ENCODE measurements at places on chromosomes 16 and 17. TPM values are rescaled to one million over a fixed set of nuclear protein-coding genes. Genes with fewer than 3 reads are reported as not detected.

The STH gene
- not detected for total RNA-seq

The MIEF2 gene
- 25.0 TPM for total RNA-seq

The RCVRN gene
- not detected for total RNA-seq

The GRAPL gene
- total RNA-seq: 2.1 TPM

The SHCBP1 gene
- 0.13 TPM for total RNA-seq

The VASN gene
- total RNA-seq: 7.1 TPM

The KRTAP4-4 gene
- not detected for total RNA-seq

The HOXB4 gene
- 3.5 TPM for total RNA-seq

The DDX52 gene
- 13.1 TPM for total RNA-seq

The RAD51C gene
- total RNA-seq: 22.4 TPM

The TEX19 gene
- not detected for total RNA-seq

The DLX3 gene
- not detected for total RNA-seq

The MYH11 gene
- 20,476 TPM for total RNA-seq

The KRT31 gene
- not detected for total RNA-seq

The PPM1E gene
- 0.91 TPM for total RNA-seq

The OR1D5 gene
- not detected for total RNA-seq

The MGAT5B gene
- 1.7 TPM for total RNA-seq

The ADAD2 gene
- 0.80 TPM for total RNA-seq

The LPO gene
- not detected for total RNA-seq

The CHTF18 gene
- 3.3 TPM for total RNA-seq

The USP43 gene
- 0.84 TPM for total RNA-seq

The SDR42E1 gene
- 0.66 TPM for total RNA-seq

The KRTAP2-2 gene
- not detected for total RNA-seq

The FAAP100 gene
- 13.7 TPM for total RNA-seq

The FASN gene
- total RNA-seq: 63.6 TPM

The VPS35L gene
- total RNA-seq: 35.5 TPM

The HP gene
- 1.3 TPM for total RNA-seq

The PRR35 gene
- not detected for total RNA-seq

The TPSB2 gene
- 7.5 TPM for total RNA-seq

The MT1M gene
- total RNA-seq: 15.1 TPM

The GSG1L gene
- total RNA-seq: 0.83 TPM

The NXPH3 gene
- 22.0 TPM for total RNA-seq

The LGALS9B gene
- total RNA-seq: not detected

The CASKIN2 gene
- 16.2 TPM for total RNA-seq

The DHX58 gene
- total RNA-seq: 9.6 TPM

The PIGL gene
- 10.0 TPM for total RNA-seq

The ITGB4 gene
- total RNA-seq: 57.4 TPM

The CRISPLD2 gene
- total RNA-seq: 245 TPM

The CACNG5 gene
- total RNA-seq: not detected
